ENCODE measurements at places on chromosomes 3 and 15.
A peak's percentile ranks its signal among the peaks of the same experiment; 100 is the strongest.

GRCh38 chr15:70080347-70080746 is 17.4 kb downstream of the TLE3 start:
- no peak for DNase-seq

DNA sequence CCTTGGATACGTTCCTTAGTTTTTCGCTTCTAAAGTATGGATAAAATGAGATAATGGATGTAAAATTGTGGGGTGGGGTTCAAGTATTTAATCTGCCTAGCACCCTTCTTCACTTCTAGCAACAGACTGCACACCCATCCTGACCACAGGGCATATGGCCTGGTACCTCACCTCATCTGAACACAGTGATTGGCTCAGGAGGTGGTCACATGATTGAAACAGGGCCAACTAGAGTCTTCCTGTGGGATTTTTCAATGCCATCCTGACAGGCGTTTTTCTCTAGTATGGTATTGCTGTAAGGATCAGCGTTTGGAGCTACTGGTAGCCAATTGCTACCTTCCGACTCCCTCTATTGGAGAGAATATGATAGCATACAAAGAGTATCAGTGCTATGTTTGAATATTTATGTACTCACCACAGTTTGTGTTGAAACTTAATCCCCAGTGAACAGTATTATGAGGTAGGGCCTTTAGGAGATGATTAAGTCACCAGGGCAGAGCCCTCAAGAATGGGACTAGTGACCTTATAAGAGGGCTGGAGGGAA is 172.2 kb downstream of the PPM1L start:
- no peak for DNase-seq

- DNase-seq: no peak
Observed at GRCh38 chr15:44308415-44308814, 19.9 kb downstream of the GOLM2 start.

DNA sequence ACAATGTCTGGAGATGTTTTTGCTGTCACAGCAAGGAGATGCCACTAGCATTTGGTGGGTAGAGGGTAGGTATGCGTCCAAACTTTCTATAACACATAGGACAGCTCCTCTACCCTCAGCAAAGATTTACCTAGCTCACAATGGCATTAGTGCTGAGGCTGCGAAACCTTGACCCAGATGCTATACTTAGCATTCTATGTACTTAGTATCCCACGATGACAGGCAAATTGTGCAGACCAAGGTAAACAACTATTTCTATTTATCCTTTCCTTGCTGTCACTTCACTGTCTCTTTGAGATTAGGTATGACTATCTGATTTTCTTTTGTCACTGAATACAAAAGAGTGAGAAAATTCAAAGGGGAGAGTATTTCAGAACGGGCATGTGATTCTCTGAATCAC is 265.2 kb upstream of the ZNF385D start:
- DNase-seq: no peak

- no peak for DNase-seq
Observed at GRCh38 chr3:58274027-58274614, 31.9 kb upstream of the RPP14 start.

- peak; percentile 28 for DNase-seq
Observed at GRCh38 chr15:56356616-56357015, 8.6 kb upstream of the TEX9 start.

DNA sequence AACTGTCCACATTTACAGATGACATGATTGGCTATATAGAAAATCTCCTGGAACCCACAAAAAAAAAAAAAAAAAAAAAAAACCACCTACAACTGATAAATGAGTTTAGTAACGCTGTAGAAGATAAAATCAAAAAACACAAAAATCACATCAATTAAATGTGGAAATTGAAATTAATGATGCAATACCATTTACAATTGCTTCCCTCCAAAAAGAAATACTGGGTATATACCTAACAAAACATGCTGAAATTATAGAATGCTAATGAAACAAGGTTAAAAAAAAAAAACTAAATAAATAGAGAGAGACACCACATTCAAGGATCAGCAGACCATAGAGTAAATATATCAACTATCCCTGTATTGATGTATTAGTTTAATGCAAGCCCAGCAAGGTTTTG is 215.7 kb downstream of the ULK4 start:
- DNase-seq: no peak

GRCh38 chr15:40420793-40421192 is 15.2 kb downstream of the IVD start:
- no peak for DNase-seq

DNA sequence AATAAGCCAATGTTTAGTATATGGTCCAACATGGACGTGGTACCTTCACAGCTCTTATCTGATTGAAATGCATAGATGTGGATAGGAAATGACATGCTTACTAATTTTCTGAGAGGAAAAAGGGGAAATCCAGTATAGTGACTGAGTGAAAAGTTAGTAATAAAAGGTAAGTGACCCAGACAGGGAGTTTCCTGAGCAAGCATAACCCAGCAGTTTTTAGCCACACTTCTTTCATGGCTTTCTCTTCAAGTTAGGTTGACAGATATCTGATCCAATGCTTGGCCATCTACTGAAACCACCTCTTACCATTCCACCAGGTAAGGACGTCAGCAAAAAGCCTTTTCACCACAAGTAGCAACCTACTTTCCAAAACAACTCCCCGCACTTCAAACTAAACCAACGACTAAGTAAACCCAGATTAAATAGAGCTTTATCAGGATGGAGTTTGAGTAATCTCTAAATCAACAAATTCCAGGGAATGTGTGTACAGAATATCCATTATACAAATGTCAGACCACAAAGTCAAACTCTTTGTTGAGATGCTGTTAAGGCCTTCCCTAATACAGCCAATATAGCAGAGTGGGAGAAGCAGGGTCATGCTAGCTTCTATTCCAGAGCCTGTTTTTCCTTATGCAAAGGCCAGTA is 329.7 kb downstream of the RORA start:
- DNase-seq: no peak

DNA sequence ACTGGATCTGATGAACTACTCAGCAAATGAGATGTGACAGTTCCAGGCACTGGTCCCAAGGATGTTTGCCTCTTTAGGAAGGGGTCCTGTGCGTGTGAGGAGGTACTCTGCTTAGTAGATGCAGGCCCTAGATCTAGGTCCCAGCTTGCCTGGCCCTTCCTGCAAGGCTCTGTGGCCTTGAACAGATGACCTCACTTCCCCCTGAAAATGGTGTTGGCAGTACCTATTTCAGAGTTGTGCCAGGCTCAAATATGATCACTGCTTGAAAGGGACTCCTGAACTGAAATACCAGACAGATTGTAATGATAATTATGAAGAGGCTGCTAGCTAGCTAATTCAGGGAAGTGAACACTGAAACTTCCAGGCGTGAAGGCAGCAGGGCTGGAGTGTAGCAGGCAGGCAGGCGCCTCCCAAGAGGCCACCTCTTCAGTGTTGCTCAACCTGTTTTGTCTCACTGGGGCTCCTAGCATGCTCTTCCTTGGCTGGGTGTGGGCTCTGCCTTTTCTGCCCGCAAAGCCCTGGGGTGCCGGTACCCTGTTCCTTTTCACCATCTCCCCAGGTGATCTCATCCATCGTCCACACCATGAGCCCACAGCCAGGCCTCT is 24.1 kb upstream of the CPNE9 start:
- no peak for DNase-seq

GRCh38 chr3:4528819-4529600 is 35.9 kb downstream of the ITPR1 start:
- DNase-seq: no peak

GRCh38 chr3:194736277-194736895 is 50.7 kb downstream of the FAM43A start:
- no peak for DNase-seq

All from urothelium cell line (cell line).